Stimulated activated CD4-positive, alpha-beta T cell treated with anti-CD3 and anti-CD28 coated beads, Interleukin-1b, Interleukin-23, amount 100 ng/mL, for 4 hours (primary cell): ENCODE measurements at places on chromosomes 12 and 14.

DNA sequence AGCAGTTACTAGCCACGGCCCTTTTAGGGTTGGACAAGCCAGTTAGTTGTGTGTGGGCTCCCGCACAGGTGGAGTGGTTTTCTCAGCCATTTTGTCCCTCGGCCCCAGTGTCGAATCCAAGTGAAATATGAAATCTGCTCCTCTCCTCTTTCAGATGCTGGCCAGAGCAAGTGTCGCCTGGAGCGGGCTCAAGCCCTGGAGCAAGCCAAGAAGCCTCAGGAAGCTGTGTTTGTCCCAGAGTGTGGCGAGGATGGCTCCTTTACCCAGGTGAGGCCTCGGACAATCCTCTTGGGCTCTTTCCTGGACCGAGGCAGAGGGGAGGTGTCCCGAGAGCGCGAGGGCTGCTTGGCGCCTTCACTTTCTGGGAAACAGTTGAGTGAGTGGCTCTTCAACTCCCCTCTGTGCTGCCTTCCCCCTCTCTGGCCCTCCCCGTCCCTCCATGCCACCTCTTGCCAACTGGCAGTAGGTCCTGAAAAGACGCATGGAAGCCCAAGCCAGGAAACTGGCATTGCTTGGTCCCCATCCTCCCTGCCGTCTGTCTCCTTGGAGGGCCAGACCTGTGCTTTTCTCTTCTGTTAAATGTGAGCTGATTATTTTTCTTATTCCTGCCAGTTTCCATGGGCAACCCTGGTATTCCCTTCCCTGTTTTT lies 74.2 kb downstream of the SMOC1 start:
- no peak for DNase-seq

DNA sequence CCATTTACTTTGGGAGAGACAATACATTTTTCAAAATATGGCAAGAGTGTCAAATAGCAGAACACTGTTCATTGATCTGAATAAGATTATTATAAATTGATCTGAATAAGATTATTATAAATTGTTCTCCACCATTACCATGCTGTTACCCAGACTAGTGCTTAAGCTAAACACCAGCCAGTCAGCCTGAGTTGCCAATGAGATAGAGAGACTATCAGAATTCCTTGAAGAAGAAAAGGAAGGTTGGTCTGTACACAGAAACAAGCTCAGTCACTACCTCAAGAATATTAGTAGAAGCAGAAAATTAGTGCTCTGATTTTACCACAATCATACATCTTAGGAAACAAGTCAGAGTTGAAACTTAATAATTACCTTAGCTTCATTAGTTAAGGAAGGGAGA lies 469.8 kb downstream of the FOXG1 start:
- DNase-seq = no peak

DNA sequence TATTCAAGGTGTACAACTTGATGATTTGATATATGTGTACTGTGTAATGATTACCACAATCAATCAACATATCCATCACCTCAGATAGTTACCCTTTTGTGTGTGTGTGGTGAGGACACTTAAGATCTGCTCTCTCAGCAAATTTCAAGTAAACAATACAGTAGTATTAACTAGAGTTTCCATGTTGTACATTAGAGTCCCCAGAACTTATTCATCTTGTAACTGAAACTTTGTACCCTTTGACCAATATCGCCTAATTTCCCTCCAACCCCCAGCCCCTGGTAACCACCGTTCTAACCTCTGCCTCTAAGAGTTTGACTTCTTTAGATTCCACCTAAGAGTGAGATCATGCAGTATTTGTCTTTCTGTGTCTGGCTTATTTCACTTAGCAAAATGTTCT lies 12.1 kb downstream of the ADCK1 start:
- DNase-seq = no peak

DNA sequence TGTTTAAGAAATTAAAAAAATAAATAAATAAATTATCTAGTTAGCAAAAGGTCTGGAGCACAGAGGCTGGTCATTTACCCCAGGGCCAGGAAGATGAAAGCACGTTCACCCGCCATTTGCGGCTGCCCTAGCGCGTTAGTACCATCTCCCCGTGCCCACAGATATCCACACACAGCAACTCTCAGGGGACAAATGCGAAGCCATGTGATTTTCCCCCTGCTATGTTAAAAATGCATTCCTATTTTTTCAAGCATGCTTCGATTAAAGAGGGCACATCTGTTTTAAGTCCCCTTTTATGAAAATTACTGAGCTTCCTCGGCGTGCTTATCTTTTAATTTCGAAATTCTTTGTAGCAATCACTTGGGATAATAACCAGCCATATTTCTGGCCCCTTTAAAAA lies 56.9 kb upstream of the PIWIL1 start:
- DNase-seq = no peak

GRCh38 chr12:117836999-117837736 lies 131.6 kb downstream of the KSR2 start:
- DNase-seq = peak; percentile 69

GRCh38 chr12:67772267-67773169 lies 124.0 kb downstream of the DYRK2 start:
- DNase-seq = no peak

DNA sequence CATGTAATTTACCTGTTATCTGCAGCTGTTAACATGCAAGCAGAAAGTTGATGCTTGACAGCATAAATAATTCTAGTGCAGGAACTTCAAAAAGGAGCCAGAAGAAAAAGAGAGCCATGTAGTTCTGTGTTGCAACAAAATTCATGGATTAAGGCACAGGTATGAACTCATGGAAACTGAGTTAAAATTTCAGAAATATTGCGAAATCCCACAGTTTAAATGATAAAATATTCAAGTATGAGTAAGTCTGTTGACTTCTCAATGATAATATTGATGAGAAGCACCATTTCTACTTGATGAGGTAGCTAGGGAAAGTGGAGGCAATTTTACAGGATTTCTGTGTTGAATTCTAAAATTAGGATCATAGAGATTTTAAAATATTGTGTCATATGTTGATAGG lies 290.9 kb downstream of the TMEM117 start:
- DNase-seq = no peak

DNA sequence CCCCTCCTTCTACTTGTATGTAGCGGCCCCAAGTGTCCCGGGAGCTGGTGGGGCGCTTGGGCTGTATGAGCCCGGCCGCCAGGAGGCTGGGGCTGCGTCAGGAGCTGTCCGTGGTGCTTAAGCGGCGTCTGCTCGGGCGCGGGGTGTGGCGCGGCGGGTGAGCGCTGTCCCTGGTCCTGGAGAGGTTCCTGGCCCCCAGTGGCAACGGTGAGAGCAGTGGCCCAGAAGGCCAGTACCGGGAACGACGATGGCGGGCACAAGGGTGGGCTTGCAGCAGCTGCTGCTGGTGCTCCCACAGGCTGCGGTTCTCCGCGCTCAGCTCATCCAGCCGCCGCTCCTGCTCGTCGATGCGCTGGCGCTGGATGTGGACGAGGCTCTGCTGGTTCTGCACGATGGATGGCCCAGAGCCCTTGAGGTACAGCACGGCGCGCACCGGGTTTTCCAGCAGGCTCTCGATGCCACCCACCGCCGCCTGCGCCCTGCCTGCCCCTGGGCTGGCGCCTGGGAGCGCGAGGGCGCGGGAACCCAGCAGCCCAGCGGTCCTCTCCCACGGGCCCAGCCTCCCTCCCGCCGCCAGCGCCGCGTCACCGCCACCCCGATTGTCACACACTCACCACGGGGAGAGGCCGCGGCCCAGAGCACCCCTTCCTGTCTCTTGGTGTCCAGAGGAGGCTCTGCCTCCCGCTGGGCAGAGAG lies 41.9 kb upstream of the FKBP4 start:
- peak; percentile 71 for DNase-seq

DNA sequence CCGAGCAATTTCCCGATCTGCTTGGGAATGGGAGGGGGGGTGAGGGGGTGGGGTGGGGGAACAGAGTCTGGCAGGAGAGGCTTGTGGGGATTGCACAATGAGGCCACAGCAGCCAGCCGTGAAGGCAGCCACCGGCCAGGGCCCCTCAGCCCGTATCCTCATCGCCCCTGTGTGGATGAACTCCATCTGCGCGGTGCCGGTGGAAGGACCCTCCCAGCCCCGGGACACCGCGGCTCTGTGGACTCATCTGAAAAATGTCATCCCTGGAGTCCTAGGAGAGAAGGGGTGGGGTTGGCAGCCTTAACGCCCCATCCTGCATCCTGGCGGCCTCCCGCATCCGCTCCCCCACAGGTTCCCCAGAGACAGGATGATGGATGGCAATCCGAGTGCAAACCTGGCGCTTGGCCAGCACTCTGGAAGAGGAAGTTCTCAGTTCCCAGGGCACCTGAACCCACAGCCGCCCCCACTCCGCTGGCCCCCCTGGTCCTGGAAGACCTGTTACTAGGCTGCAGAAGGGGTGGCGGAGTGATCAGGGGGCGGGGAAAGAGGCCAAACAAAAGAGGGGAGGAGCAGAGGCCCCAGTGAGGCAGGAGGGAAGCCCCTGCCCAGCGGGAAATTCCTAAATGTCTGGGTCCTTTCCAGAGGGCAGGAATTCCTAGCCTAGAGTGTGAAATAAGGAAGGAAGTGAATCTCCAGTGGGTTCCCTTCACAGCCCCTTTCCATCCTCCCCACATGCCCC lies 1.2 kb upstream of the TNFAIP2 start:
- DNase-seq = no peak

DNA sequence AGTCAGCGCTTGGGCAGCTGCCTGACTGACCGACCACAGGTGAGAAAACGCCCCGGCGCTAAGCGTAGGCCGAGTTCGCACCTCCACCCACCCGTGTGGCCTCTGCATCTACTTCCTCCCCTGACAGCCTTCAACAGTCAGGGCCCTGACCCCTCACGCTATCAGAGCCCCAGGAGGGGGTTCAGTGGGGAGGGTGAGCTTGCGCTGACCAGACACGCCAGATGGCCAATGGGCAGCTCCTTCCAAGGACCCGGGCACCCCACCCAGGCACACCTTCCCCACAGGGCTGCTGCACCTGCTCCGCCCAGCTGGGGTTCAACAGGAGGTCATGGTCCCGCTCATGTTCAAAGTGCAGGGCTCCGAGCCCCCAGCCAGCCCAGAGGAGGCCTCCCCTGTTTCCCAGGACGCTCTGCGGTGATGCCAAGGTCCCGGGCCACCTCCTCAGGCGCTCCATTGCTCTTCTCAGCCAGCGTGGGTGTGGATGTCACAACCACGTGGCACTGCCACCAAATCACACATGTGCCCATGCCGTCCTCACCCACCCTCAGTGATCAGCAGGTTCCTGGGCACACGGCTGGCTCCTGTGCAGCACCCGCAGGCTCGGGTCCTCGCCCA lies 48.7 kb upstream of the BCL11B start:
- no peak for DNase-seq

DNA sequence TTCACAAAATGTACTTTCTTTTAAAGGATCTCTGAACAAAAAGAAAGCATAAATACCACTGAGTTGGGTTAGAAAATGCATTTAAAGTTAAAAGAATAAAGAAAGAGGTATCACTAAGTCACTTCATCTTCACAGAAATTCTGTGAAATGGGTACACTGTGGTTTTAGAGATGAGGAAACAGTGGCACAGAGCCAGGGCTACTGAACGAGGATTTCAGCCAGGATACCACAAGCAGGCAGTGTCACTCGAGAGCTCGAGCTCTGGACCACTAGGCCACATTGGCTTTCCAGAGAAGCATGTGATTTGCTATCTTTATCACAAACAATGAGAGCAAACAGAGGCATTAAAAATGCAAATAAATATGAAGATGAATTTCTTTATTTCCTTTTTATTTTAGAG lies 51.0 kb downstream of the WDHD1 start:
- no peak for DNase-seq

GRCh38 chr14:20332431-20332787 lies 670 bp downstream of the CCNB1IP1 start:
- DNase-seq = no peak

- DNase-seq = no peak
Observed at GRCh38 chr12:62258231-62258630, 2.0 kb upstream of the USP15 start.

- DNase-seq = no peak
Observed at GRCh38 chr14:57930241-57930975, 64.5 kb upstream of the SLC35F4 start.

- no peak for DNase-seq
Observed at GRCh38 chr14:105076805-105077648, 11.8 kb upstream of the GPR132 start.
